ENCODE measurements at places on chromosomes 7 and 10.

- no peaks in the 10 kb centered on the region for H3K4me1 ChIP-seq
- DNase-seq: no peak
- H3K4me3 ChIP-seq: no peak overlapping the region
- H3K27ac ChIP-seq: no peak overlapping the region
- peaks cover 6% of the 10 kb centered on the region for H3K36me3 ChIP-seq
- no peaks in the 10 kb centered on the region for H3K27me3 ChIP-seq
These were observed 42.8 kb downstream of the GRB10 start for GRCh38 chr7:50739744-50740435.

DNA sequence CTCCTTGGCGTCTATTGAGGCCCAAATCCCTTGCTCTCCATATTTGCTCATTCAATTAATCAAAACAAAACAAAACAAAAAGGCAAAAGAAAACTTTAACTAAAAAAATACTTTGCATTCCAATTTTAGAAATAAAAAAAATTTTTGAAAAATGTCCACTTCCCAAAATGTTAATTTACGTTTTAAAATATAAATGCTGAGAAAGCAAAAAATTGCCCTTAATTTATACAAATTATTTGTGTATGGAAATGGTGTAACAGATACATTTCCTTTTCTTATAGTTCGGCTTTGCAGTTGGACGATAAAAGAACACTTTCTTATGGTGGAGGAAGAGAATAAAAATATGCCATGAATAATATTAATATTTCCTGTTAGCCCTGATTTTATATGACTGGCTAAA lies 652.8 kb upstream of the PFKP start:
- H3K27ac ChIP-seq: no peak overlapping the region
- no peak for DNase-seq
- H3K27me3 ChIP-seq: no peaks in the 10 kb centered on the region
- H3K36me3 ChIP-seq: no peaks in the 10 kb centered on the region
- H3K4me3 ChIP-seq: no peak overlapping the region

GRCh38 chr10:57818522-57818921 lies 449.2 kb downstream of the IPMK start:
- H3K4me3 ChIP-seq: no peak overlapping the region
- H3K27me3 ChIP-seq: no peaks in the 10 kb centered on the region
- no peak for DNase-seq
- no peaks in the 10 kb centered on the region for H3K36me3 ChIP-seq
- no peak overlapping the region for H3K27ac ChIP-seq

DNA sequence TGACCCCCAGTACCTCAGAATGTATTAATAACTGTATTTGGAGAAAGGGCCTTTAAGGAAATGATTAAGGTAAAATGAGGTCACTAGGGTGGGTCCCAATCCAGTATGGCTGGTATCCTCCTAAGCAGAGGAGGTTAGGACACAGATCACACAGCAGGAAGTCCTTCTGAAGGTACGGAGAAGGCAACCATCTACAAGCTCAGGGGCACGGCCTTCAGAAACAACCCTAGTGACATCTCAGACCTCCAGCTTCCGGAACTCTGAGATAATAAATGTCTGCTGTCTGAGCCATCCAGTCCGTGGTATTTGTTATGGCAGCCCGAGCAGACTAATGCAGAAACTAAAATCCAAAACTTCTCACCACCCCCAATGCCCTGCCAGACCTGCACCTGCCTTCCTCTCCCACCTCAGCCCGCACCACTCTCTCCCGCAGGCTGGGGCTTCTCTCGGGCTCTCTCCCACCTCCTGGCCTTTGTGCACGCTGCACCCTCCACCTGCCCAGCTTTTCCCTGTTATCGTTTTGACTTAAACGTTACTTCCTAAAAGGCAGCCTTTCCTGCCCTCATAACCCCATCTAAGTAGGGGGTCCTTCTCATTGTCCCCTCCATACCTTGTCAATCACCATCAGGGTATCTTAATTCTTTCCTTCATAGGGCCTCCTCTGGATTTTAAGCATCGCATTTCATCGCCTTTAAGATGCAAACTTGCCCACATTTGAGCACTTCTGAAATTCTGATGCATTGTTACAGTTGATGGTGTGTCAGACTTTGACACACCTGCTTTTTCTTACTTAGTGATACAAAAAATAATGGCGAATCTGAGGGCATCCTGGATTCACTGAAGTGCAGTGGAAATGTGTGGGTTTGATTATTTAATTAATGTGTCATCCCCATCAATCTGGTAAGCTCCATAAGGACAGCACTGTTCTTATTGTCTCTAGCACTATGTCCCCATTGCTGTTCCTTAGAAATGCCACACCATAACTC lies 32.2 kb upstream of the AQP1 start:
- H3K27ac ChIP-seq: no peak overlapping the region
- H3K36me3 ChIP-seq: peaks cover 25% of the 10 kb centered on the region
- H3K4me1 ChIP-seq: no peaks in the 10 kb centered on the region
- no peaks in the 10 kb centered on the region for H3K27me3 ChIP-seq

GRCh38 chr10:52879091-52879807 lies 106.7 kb upstream of the MBL2 start:
- no peaks in the 10 kb centered on the region for H3K36me3 ChIP-seq
- H3K27me3 ChIP-seq: no peaks in the 10 kb centered on the region
- no peaks in the 10 kb centered on the region for H3K4me1 ChIP-seq

- no peak overlapping the region for H3K4me3 ChIP-seq
- H3K27me3 ChIP-seq: no peaks in the 10 kb centered on the region
These were observed 11.3 kb upstream of the LAMB1 start for GRCh38 chr7:108014215-108014614.

DNA sequence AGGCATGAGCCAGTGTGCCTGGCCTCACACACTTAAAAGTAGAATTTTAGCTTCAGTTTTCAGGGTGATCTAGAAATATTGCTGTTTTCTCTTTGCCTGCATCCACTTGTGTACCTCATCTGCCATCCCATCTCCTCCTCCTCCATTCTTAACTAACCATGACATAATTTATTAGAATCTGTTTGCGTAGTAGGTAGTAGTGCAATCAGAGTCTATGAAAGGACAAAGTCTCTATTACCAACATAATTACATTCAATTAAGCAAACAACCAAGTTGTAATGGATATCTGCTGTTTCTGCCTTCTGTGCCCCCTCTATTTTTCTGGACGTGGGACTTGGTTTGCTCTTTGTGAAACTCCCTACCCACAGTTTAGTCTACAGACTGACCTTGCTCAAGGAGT lies 72.9 kb downstream of the CDK14 start:
- H3K27ac ChIP-seq: no peak overlapping the region
- H3K36me3 ChIP-seq: no peaks in the 10 kb centered on the region
- H3K4me3 ChIP-seq: no peak overlapping the region
- H3K4me1 ChIP-seq: no peaks in the 10 kb centered on the region
- DNase-seq: no peak

DNA sequence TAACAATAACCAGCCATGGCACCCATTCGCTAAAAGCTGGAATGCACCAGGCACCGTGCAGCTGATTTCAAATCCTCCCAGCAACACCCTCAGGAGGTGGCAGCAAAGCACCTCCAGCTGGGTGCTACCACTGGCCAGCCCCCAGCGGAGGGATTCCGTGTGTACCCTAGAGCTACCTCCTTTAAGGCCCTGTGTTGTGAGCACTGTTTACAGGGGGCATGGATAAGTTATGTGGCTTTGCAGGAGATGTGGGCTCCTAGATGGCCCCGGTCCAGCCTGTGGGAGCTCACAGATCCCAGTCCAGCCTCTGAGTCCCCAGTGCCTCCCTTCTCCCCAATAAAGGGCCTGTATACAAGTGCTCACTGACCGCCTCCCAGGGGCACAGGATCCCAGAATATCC lies 27.1 kb downstream of the TNRC18 start:
- H3K27me3 ChIP-seq: no peaks in the 10 kb centered on the region
- peaks cover 25% of the 10 kb centered on the region for H3K36me3 ChIP-seq
- peak overlapping the region; percentile 31 for H3K4me3 ChIP-seq
- H3K4me1 ChIP-seq: peaks cover 20% of the 10 kb centered on the region

DNA sequence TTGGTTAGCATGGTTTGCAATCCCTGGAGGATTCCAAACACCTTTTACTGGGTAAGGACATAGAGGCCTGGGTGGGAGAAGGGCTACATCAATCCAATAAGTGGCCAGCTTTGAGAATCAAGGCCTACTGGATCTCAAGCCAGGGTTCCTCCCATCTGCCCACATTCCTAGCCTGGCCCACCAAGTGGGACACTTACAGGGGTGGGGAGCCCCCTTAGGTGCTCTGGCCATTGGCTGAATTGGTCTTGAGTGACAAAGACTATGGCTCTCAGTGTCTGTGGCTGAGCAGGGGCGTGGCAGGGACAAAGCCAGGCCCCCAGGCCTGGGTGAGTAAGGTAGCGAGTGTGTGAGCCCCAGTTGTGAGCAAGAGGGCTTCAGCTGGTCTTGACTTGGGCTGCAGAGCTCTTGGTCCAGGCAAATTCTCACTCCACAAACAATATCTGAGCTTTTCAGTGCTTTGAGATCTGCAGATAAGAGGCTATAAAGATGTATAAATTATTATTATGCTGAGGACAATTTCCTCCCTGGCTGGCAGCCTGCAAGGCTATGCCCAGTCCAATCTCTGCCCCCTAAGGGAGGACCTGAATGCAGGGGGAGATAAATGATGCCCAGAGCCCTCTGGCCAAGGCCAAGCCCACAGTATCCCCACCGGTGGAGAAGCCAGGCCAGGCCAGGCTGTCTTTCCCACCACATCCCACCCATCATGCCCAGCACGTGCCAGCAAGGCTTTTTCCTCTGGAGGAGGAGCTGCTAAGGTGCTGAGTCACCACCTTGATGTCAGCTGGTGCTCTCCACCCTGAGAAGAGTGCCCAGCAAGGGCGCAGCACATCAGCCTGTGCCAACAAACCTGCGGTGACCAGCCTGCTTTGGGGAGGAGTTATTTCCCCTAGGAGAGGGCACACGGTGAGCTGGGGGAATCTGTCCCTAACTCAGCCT lies 80.7 kb upstream of the DUSP5 start:
- H3K27ac ChIP-seq: no peak overlapping the region
- no peak for DNase-seq
- no peak overlapping the region for H3K4me3 ChIP-seq
- H3K27me3 ChIP-seq: no peaks in the 10 kb centered on the region
- H3K36me3 ChIP-seq: no peaks in the 10 kb centered on the region

- no peaks in the 10 kb centered on the region for H3K27me3 ChIP-seq
- no peaks in the 10 kb centered on the region for H3K4me1 ChIP-seq
- H3K4me3 ChIP-seq: no peak overlapping the region
- no peaks in the 10 kb centered on the region for H3K36me3 ChIP-seq
- no peak overlapping the region for H3K27ac ChIP-seq
These were observed 20.8 kb upstream of the HYAL4 start for GRCh38 chr7:123823898-123824753.

- H3K27me3 ChIP-seq: no peaks in the 10 kb centered on the region
- no peak overlapping the region for H3K27ac ChIP-seq
- H3K4me3 ChIP-seq: no peak overlapping the region
- DNase-seq: no peak
- H3K4me1 ChIP-seq: no peaks in the 10 kb centered on the region
These were observed 261.4 kb downstream of the MTERF1 start for GRCh38 chr7:91618776-91619765.

DNA sequence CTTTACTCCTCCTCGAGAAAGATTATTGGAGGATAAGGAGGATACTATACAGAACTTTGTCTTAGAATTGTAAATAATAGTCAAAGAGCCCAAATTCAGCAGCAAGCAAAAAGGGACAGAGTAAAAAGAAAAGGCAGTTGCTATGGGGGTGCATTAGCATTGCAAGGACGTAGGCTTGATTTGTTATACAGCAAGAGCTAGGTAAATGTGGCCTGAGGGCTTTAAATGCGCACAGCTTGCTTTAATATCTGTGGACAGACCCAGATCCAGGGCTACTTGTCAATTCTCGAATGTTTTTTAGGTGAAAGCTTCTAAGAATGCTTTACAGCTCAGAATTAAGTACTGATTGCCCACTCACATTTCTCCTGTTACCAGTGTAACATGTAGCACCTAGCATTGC lies 58.5 kb downstream of the CELF2 start:
- H3K4me1 ChIP-seq: peaks cover 10% of the 10 kb centered on the region
- no peak overlapping the region for H3K27ac ChIP-seq
- no peaks in the 10 kb centered on the region for H3K27me3 ChIP-seq
- H3K36me3 ChIP-seq: no peaks in the 10 kb centered on the region
- no peak overlapping the region for H3K4me3 ChIP-seq

GRCh38 chr10:133128126-133129070 lies 31.6 kb upstream of the KNDC1 start:
- no peak for DNase-seq
- no peak overlapping the region for H3K27ac ChIP-seq
- H3K36me3 ChIP-seq: no peaks in the 10 kb centered on the region
- H3K27me3 ChIP-seq: no peaks in the 10 kb centered on the region
- no peaks in the 10 kb centered on the region for H3K4me1 ChIP-seq

Data from ascending aorta (tissue), 2 donors.